T-helper 22 cell (primary cell): ENCODE measurements at places on chromosomes 1 and 21.

GRCh38 chr1:97348599-97349265 lies 572.1 kb downstream of the DPYD start:
- no peak for DNase-seq

DNA sequence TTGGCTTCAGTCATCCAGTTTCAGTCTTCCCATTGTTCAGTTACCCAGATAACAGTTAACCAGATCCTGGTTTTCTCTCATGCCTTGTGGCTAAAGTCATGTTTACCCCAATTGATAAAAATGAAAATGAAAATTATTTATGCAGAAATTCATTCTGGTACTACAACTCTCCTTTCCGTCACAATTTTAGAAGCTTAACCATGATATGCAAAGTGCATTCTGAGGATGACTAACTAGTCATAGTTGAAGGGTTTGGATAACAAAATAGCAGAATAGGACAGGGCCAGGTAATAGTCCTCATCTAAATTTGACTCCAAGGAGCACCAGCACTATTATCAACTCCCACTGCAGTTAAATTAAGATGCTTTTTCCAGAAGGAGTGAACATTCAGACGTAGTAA lies 94.7 kb downstream of the NTMT2 start:
- no peak for DNase-seq

- no peak for DNase-seq
Observed at GRCh38 chr1:85315789-85316188, 39.4 kb upstream of the BCL10 start.

- DNase-seq: no peak
Observed at GRCh38 chr1:10050611-10051010, 17.9 kb downstream of the UBE4B start.

DNA sequence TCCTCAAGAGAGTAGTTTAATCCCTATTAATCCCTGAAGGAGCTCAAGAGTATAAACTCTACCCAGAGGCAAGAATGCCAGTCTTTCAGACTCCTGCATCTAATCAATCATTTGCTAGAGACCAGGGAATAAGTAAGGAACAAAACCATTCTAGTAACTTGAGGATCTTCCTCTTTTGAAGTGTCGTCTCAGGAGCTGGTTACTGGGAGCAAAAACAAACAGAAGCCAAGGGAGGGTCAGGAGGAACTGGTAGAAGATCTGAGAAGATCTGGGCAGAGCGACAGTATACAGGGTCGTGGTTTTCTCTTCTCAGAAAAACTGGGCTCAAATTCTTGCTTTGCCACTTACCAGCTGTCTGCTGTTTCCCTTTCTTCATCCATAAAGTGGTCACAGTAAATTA lies 69.3 kb downstream of the RPS6KA1 start:
- DNase-seq: no peak

- no peak for DNase-seq
Observed at GRCh38 chr1:238501290-238501689, 610.6 kb upstream of the ZP4 start.

- DNase-seq: no peak
Observed at GRCh38 chr21:36773117-36773516, 74.2 kb downstream of the SIM2 start.

DNA sequence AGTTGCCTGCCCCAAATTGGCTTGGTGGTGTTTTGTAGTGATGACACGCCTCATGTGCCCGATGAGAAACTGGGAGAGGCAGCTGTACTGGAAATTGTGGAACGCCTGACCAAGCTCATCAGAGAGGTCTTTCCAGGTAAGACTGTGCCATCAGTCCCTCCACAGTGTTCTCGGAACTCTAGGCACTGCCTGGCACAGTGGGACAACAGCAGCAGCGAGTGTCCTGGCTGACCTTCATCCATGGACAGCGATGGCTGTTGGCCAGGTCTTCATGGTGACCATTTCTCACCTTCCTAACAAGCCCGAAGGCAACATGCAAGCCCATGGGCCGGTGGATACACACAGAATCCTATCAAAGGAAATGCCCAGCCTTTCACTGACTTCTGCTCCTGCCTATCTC lies 10.7 kb upstream of the XKR8 start:
- DNase-seq: no peak

- DNase-seq: no peak
Observed at GRCh38 chr1:56077206-56077605, 502.2 kb downstream of the PLPP3 start.

DNA sequence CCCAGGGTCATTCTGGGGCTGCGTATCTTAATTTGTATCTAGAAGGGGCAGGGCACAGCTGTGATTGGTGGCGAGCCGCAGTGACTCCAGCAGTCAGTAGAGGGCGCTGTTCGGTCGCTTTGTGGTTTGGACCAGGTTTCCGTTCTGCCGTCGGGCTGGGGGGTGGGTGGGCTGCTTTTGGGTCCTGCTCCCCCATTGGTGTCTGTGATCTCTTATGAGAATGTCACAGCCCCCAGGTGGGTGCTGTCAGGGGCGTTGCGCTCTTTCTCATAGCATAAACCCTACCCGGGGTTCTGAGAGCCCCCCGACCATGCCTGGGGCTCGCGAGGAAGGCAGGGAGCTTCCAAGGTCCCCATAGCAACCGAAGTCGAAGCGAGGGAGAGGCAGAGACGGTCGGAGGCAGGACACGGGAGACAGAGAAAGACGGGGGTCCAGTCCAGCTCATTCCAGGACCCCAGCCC lies 5.4 kb downstream of the TFF3 start:
- peak; percentile 19 for DNase-seq

GRCh38 chr1:220213382-220213983 lies 58.8 kb downstream of the RAB3GAP2 start:
- no peak for DNase-seq

DNA sequence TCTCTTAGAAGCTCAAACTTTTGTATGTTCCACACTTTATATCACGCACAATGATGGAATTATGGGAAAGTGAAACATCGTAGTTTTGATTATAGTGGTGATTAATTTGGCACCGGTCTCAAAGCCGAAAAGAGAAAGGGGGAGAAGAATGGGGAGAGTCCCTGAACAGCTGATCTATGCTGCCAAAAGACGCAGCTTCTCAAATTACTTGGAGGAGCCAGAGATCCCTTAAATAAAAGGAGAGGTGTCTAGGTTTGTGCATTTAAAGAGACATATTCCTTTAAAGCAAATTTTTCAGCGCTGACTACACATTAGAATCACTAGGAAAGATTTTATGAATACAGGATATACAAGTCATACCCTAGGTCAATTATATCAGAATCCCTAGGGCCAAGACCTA lies 599.6 kb upstream of the ADAMTS5 start:
- no peak for DNase-seq

DNA sequence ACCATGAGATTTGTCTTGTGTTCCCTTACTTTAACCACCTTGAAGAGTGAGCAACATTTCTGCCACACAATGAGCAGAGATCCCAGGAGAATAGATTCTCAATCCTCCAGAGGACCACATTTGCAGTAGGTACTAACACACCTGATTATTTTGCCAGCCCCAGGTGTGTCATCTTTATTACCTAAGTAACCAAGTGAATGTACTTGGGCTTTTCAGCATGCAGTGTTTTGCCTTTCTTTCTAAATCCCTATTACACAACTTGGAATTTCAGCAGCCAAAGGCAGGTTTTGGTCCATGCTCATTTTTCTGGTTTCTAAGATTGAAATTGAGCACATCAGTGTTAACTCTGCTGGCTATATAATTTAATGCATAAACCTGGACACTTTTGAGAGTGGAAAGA lies 43.2 kb upstream of the ST6GALNAC5 start:
- DNase-seq: no peak

DNA sequence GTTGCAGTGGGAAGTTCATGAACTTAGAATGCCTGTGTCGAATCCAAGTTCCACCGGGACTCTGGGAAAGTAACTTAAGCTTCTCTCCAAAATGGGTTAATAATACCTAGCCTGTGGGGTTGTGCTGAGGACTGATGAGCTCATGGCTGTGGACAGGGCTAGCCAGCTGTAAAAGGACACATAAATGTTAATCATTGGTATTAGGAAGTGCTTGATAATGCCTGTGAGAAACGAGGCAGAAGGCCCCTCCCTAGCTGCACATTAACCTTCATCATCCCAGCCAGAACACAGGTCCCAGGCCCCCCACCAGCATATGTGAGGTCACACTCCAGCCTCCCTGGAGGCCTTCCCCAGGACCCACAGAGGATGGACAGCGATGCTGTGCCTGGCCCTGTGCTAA lies 789 bp upstream of the GJB4 start:
- DNase-seq: no peak

DNA sequence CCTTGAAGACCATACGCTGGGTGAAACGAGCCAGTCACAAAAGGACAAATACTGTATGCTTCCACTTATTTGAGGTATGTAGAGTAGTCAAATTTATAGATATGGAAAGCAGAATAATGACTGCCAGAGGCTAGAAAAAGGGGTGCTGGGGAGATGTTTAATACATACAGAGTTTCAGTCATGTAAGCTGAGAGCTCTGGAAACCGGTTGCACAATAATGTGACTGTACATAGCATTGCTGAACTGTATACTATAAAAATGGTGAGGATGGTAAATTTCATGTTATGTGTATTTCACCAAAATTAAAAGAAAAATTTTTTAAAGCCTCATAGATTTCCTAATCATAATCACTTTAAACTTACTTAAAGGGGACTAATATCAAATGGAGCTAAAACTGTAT lies 110.8 kb downstream of the ZZZ3 start:
- no peak for DNase-seq

DNA sequence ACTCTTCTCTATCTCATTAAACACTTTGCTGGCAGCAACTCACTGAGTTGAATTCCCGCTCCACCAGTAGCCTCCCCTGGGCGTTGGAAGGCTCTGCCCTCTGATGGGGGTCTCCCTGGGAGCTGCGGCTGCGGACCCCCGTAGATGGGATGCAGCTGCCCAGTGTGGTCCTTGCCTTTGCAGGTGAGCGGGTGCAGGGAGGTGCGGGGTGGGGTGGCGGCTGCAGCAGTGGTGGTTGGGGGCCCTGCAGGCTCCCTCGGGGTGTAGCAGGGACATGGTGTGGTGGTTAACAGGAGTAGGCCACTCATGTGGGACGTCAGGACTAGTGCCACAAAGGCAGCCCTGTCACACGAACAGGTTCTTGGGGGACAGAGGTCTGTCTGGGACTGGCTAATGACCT lies 42.0 kb downstream of the GALNT2 start:
- DNase-seq: no peak

DNA sequence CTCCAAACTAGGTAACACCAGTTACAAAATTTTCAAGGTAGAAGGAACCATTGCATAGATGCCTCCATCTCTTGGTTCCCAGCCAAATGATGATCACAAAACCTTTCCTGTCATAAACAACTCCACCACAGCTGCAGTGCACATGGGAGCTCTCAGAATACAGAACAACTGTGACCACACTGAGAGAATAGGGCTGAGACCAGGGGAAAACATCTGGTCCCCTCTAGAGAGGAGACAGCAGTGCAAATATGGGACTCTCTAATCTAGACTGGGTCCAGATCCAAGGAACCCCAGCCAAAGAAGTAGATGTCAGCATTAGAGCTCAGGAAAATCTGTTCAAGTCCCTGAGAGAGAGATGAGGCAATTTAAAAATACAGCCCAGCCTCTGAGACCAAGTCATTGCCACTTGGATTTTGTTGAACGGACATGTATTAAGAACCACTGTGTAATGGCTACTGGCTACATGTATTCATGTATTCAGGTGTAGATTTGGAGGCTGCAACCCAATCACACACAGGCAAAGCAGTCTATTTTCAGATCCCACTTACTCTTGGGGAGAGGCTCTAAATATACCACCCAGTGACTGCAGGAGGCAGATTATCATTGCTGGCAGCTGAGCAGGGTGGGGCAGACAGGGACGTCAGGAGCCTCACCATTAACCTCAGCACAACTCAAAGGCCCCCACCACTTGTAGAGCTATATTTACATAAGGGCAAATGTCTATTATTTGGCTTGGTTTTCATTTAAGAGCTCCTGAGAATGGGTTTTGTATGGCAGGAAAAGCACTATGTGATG lies 7.6 kb upstream of the RXRG start:
- no peak for DNase-seq
